Neuronal stem cell (in vitro differentiated cells): ENCODE measurements at places on chromosomes 2 and 18.
A peak's percentile ranks its signal among the peaks of the same experiment; 100 is the strongest.

GRCh38 chr2:18365342-18365741 is 195.1 kb downstream of the RDH14 start:
- DNase-seq = no peak

- DNase-seq = no peak
Measured at GRCh38 chr18:57431467-57432080, 3.6 kb upstream of the ONECUT2 start.

GRCh38 chr2:135657806-135658582 is 83.7 kb upstream of the UBXN4 start:
- no peak for DNase-seq

DNA sequence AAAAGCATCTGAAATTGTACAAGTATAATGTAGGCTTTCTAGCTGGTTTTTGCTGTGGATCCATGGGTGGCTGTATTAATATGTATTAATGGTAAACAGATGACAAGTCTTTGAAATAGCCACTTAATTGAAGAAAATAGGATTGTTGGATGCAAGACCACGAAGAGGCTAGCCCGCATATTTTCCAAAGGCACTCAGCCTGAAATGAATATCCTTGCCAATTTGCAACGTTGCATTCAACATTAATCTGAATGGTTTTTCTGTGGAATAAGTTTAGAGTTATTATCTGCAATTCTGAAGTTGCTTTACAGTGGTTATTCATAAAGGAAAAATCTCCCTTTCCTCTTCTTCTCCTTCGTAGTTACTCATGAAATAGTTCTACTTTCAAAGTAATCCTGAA is 86.2 kb upstream of the SPATS2L start:
- no peak for DNase-seq

GRCh38 chr18:31046916-31047315 is 4.4 kb upstream of the DSC3 start:
- DNase-seq = no peak

GRCh38 chr2:101467306-101467705 is 7.6 kb downstream of the RFX8 start:
- DNase-seq = peak; percentile 32
